ENCODE measurements at places on chromosomes 5 and 9.

GRCh38 chr5:164651546-164652275, 1146.3 kb downstream of the MAT2B start:
- no peak for DNase-seq

- no peak for DNase-seq
Measured at GRCh38 chr5:370959-371810, 49.7 kb downstream of the AHRR start.

GRCh38 chr9:127858041-127858512, 3.6 kb upstream of the ENG start:
- DNase-seq, result no peak

GRCh38 chr5:56585999-56586691, 229.2 kb upstream of the MAP3K1 start:
- no peak for DNase-seq

DNA sequence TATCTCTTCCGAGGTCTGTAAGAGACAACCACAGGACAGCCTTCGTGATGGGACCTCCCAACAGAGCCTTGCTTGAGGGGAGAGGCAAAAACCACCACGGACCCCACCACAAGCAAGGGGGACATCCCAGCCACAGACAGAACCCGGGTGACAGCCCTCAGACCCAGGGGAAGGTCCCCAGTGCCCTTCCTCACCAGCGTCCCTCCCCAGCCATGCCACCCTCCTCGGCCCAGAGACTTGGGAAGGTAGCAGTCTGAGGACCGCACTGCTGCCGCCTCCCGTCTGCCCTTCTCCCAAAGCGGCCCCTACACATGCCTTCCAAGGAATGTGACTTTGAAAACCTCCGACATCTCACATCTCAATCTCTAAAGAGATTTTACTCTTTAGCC, 13.4 kb downstream of the IPPK start:
- no peak for DNase-seq

DNA sequence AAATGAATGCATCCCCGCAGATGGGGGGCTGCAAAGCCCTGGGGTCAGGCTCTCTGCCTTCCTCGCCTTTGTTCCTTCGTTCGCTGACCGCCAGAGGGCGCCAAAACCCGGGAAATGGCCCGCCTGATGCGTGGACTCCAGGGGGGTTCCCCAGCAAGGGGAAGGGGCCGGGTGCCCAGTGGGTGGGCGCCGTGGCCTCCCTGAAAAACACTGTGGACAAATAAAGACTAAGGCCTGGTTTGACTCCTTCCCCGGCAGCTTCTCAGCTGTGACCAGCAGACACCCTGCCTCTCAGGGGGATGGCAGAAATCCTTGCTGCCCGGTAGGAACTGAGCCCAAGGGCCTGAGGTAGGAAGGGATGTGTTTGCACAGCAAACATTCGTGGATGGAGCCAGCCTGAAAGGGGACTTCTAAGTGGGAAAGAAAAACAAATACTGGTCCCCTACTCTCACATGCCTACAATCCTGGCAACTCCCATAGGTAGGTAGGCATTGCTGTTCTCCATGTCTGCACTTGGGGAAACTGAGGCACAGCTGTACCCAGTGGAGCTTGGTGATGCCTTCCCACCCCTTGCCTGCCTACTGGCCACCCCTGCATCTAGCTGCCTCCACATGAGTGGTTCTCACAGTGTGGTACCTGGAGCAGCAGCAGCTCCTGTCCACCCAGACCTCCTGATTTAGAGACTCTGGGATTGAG, 57.7 kb downstream of the DUSP1 start:
- peak; percentile 65 for DNase-seq

GRCh38 chr9:97364769-97365490, 47.0 kb upstream of the TDRD7 start:
- no peak for DNase-seq

DNA sequence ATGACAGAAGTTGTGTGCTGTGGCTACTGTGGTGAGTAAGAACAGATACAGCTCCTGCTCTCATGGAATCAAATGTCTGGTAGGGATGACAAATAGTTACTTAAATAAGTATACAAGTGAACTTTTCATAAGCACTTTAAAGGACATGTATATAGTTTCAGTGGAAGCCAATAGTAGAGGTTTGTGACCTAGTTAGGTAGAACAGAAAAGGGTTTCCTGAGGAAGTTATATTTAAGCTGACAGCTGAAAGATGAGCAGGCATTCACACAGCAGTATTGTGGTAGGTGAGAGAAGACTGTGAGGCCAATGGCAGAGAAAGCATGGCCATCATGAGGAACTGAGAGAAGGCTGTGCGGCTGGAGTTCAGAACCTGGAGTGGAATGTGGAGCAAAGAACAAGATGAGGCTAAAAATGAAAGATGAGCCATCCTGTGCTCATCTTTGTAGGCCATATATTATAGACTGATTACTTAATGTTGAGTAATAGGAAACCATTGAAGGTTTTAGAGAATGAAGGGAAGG, 15.4 kb downstream of the FAM174A start:
- no peak for DNase-seq

DNA sequence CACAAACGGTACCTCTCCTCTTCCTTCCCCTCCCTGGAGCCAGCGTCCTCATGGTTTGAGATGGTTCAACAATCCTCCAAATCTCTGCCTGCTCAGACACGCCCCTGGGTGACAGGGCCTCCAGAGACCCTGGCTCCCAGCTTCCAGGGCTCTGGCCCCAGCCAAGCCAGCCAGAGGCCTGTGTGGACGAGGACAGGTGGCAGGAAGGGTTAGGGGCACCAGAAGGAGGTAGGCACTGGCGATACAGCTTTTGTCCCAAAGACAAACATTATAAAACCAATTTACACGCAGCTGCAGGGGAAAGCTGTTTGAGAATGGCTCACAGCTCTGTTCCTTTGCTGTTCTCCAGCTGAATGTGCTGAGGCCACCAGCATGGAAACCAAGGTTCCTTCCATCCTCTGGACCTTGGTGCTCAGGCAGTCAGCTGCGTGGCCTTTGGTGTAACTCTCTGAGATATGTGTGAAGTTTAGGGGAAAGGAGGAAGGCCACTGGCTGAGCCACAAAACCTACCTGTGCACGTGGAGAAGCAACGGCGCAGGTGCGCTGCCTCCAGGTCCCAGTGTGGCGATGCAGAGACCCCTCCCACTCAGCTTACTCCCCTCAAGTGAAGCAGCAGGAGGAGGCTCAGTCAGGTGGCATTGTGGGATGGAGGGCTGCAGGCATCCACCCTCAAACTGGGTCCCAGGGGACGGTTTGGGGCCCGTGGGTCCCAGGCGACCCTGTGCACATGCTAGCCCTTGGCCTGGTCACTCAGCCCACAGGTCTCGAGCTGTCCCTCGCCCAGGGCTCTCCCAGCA, 4.3 kb upstream of the QRFP start:
- DNase-seq, result no peak

GRCh38 chr9:23663536-23663935, 162.5 kb downstream of the ELAVL2 start:
- DNase-seq, result no peak

DNA sequence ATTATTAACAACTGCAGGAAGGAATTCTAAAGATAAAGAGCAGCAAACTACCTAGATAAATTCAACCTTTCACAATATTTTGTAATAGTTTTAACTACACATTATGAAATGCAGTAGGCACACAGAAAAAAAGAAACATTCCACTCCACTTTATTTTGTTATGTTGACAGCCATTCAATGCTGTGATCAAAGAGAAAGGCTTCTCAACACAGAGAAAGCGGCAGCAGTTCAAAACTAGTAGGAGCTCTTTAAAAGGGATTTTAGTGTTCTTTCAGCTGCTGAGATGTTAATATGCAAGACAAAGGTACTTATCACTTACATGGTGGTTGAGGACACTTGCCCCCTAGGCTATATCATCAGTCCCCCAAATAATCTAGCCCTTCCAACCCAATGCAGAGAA, 11.6 kb downstream of the CEMIP2 start:
- DNase-seq, result no peak

DNA sequence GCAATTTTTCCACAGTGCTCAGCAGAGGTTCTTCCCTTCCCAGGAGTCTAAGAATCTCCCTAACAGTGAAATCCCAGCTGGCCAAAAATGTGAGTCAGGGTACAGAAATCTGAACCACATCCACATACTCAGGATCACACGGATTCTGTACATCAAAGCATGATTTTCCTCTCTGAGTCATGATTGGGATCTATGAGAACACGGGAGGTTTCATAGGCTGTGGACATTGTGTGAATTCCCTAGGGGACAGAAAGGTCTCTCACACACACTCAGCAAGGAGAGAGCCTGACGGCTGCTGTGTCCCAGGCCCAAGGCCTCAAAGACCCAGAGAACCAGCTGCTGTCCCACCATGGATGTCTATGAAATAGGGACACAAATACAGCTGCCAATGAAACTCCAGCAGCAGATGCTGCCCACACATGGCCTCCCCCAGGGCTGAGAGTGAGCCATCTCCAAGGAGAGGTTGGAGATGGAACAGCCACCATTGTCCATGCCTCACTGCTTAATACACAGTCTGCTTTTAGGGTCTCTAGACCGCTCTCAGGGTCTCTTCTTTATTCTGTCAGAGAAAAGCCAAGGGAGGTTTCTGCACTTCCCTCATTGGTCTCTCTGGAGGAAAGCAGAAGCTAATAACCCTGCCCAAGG, 102.7 kb downstream of the ADAMTS12 start:
- no peak for DNase-seq

GRCh38 chr5:176849611-176850227, 39.4 kb downstream of the UNC5A start:
- no peak for DNase-seq

DNA sequence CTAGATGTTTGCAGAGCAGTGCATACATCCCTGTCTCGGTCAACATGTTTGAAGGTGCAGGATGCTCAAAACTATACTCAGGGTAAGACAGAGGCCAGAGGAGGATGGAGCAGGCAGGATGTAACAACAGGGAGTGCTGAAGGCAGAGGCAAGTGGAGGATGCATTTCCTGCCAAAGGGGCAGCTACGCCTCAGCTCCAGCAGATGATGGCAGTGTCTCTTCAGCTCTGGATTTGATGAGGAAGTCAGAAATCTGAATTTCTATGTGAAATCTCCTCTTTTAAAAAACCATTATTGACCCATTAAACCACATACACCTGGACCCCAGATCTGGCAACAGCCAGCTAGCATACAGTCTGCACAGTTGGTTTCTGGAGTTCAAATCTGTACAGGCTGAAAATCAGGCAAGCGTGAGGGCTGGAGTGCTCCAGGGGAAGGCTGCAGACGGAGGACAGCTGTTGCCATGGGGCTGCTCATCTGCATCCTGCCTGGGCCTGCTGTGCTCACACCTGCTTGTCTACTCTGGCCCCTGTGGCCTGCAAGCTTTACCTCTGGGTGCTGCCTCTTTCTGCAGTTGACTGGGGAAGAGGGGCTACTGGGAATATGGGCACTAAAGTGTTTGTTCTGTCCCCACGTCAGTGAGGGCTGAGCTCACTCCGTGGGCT, 152.9 kb upstream of the SLC28A3 start:
- no peak for DNase-seq

GRCh38 chr5:117095346-117096332, 521.0 kb upstream of the SEMA6A start:
- DNase-seq, result no peak

- DNase-seq, result no peak
Measured at GRCh38 chr5:172979778-172980177, 3.8 kb upstream of the ATP6V0E1 start.

DNA sequence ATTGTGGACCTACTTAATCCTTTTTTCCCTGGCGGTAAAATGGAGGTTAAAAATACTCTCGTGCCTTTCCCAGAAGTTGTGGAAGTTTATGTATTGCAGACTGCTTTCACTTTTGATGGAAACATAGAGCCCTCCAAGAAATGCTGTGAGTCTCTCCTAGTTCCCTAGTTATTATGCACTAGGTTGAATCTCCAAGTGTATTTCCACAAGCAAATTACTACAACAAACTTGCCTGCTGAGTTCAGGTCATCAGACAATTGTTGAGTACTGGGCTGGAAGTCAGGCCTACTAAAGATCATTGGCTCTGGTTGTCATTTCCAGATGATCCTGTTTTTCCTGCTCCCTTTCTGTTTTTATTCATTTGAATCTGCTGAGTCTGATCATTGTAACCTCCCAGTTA, 104.1 kb downstream of the CD180 start:
- DNase-seq, result no peak

DNA sequence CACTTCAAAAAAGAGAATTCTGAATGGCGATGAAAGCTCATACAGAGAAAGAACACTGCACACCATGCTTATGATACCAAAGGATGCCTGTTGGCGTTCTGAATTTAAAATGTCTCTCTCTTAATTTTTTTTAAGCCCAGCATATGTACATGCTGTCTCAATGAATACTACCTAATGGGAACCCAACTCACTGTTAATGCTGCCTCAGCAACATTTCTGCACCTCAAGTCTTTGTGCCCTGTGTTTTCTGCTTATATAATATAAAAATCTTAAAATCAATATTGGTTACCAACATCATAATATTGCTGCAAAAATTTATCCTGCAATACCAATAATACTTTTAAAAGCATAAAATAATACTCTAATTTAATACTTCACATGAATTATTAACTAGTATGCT, 44.1 kb upstream of the POU5F2 start:
- DNase-seq, result no peak

DNA sequence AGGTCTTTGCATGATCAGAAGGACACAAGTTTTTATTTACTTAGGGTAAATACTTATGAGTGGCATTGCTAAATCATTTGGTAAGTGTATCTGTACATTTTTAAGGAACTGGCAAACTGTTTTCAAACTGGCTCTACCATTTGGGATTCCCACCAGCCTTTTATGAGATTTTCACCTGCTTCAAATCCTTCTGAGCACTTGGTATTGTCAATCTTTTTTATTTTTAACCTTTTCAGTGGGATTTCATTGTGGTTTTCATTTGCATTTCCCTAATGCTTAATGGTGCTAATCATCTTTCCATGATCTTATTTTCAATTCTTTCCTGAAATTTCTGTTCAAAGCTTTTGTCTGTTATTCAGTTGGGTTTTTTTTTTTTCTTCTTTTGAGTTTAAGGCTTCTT, 475.6 kb downstream of the MAN2A1 start:
- no peak for DNase-seq

DNA sequence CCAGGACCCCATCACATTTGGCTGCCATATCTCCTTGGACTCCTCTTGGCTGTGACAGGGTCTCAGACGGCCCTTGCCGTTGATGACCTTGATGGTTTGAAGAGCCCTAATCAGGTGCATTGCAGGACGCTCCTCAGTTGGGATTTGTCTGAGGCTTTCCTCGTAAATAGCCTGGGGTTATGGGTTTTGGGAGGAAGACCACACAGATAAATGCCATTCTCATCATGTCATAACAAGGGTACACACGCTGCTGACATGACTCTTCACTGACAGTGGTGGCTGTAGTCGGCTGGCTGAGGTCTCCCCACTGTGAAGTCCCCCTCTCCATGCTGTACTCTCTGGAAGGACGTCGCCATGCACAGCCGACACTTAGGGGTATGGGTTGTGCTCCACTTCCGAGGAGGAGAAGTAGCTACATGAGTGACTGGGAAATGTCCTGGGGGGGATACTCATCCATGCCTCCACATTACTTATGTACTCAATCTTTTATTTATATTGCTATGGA, 42.9 kb upstream of the SPTLC1 start:
- DNase-seq, result no peak

GRCh38 chr5:166505544-166505943, 1785.9 kb upstream of the WWC1 start:
- no peak for DNase-seq

- no peak for DNase-seq
Measured at GRCh38 chr5:33272288-33272687, 168.5 kb upstream of the TARS1 start.

All from activated T-helper 1 cell treated with anti-CD3 and anti-CD28 coated beads, Interleukin-2, amount 50 U/mL, for 16 hours (primary cell).